ENCODE measurements at places on chromosomes 7 and 10. TPM values are rescaled to one million over a fixed set of nuclear protein-coding genes. Genes with fewer than 3 reads are reported as not detected.

The PRPS1L1 gene
- total RNA-seq, result not detected

The FAM185A gene
- total RNA-seq, result 6.4 TPM

DNA sequence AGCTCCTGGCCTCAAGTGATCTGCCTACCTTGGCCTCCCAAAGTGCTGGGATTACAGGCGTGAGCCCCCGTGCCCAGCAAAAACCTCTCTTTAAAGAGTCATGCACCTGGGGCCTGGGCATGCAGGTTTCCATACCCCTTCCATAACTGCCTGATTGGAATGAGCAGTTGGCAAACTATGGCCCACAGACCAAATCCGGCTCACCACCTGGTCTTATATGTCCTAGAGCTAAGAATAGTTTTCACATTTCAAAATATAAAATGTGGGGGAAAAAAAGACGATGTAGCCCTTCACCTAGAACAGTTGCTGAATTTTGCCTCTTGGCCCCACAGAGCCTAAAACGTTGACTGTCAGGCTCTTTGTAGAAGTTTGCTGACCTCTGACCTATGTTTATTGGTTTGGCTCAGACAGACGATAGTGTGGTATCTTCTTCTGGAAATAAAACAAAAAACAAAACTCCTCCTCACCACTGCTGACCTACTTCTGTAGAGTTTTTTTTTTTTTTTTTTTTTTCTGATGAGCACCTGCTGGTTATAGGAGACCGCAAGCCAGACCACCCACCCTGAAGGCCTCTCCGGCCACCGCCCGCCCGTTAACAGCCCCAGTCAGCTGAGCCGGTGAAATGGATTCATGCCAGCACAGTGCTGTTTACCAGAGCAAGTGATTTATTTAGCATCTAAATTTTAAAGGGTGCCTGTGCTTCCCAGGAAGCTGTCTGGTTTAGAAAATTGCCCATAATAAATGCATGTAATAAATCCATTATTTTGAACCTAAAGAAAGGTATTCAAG, 33.5 kb upstream of the SFRP5 start:
- H3K4me3 ChIP-seq, result no peak overlapping the region
- H3K27me3 ChIP-seq, result no peaks in the 10 kb centered on the region
- no peaks in the 10 kb centered on the region for H3K36me3 ChIP-seq
- no peak for DNase-seq

GRCh38 chr7:29265208-29265923, 70.8 kb downstream of the CHN2 start:
- no peaks in the 10 kb centered on the region for H3K36me3 ChIP-seq
- H3K27me3 ChIP-seq, result no peaks in the 10 kb centered on the region
- no peak overlapping the region for H3K4me3 ChIP-seq
- DNase-seq, result no peak

DNA sequence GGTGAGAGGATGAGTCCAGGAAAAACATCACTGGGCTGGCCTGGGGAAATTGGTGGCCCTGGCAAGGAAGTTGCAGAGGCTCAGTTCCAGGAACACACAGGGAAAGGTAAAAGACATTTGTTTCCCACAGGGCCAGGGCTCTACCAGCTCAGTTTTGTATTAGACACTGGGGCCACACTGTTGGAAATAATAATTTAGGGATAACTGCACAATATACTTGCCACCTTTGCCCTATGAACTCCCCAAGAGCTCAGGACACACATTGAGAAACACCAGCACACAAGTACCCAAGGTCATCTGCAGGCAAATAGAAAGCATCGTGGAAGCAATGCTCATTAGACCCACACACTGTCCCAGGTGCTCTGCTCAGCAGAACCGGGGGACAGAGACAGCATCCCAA, 617.6 kb downstream of the PTPRN2 start:
- H3K27ac ChIP-seq, result no peak overlapping the region
- H3K36me3 ChIP-seq, result no peaks in the 10 kb centered on the region
- no peaks in the 10 kb centered on the region for H3K27me3 ChIP-seq
- no peak overlapping the region for H3K4me3 ChIP-seq
- DNase-seq, result no peak

DNA sequence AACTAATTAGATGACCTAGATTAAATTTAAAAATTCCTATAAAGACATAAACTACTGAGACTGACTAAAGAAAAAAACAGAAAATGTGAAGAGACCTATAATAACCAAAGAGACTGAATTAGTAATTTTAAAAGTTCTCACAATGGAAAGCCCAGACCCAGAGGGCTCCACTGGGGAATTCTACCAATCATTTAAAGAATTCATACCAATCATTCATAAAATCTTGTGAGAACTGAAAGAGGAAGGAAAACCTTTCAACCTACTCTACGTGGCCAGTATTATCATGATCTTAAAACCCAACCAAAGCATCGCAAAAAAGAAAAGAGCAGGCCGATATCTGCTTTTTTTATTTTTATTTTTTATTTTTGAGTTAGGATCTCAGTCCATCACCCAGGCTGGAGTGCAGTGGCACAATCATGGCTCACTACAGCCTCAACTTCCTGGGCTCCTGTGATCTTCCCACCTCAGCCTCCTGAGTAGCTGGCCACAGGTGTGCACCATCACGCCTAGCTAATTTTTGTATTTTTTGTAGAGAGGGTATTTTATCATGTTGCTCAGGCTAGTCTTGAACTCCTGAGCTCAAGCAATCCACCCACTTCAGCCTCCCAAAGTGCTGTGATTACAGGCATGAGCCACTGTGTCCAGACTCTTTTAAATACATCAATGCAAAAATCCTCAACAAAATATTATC, 48.6 kb downstream of the DGKI start:
- no peaks in the 10 kb centered on the region for H3K27me3 ChIP-seq
- DNase-seq, result no peak
- H3K4me3 ChIP-seq, result no peak overlapping the region
- no peak overlapping the region for H3K27ac ChIP-seq
- no peaks in the 10 kb centered on the region for H3K36me3 ChIP-seq

- no peaks in the 10 kb centered on the region for H3K36me3 ChIP-seq
- H3K4me1 ChIP-seq, result peaks cover 10% of the 10 kb centered on the region
- H3K27me3 ChIP-seq, result no peaks in the 10 kb centered on the region
- no peak overlapping the region for H3K4me3 ChIP-seq
Measured at GRCh38 chr7:73742753-73743641, 4.4 kb upstream of the ABHD11 start.

GRCh38 chr7:30321089-30321881, 36.9 kb downstream of the ZNRF2 start:
- H3K36me3 ChIP-seq, result peaks cover 6% of the 10 kb centered on the region
- peak overlapping the region; percentile 87 for H3K27ac ChIP-seq
- no peaks in the 10 kb centered on the region for H3K27me3 ChIP-seq
- peaks cover 74% of the 10 kb centered on the region for H3K4me1 ChIP-seq

- H3K4me1 ChIP-seq, result peaks cover 27% of the 10 kb centered on the region
- no peak for DNase-seq
- H3K4me3 ChIP-seq, result no peak overlapping the region
- no peaks in the 10 kb centered on the region for H3K36me3 ChIP-seq
- no peak overlapping the region for H3K27ac ChIP-seq
Measured at GRCh38 chr10:74231375-74231774, 80.4 kb downstream of the ADK start.

GRCh38 chr7:27739301-27739908, 557 bp upstream of the TAX1BP1 start:
- no peak for DNase-seq
- peak overlapping the region; percentile 98 for H3K27ac ChIP-seq
- H3K36me3 ChIP-seq, result no peaks in the 10 kb centered on the region
- peak overlapping the region; percentile 86 for H3K4me3 ChIP-seq

DNA sequence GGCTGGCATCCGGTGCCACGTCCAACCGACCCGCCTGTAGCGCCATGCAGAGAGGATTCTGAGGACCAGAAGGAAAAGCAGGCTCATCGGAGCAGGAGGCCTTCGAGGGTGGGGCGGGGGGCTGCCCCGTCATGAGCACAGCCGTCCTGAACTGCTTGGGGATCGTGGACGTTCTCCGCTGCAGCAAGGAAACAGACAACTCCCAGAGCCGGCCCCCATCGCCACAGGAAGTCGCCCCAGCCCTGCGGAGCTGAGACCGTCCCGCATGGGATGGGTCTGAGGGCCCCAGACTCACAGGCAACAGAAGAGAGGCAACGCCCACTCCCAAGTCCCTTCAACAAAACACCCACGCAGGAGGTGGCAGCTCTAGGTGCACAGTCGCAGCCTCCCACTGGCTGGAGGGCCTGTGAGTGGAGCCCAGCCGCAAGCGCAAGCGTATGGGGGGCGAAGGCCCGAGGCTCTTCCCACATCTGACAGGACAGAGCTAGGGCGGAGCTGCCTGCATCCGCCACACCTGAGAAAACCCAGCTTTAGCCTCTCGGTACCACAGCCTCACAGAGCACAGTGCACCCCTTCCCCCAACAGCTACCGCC, 64.7 kb upstream of the TNRC18 start:
- no peak for DNase-seq
- no peak overlapping the region for H3K27ac ChIP-seq
- H3K27me3 ChIP-seq, result no peaks in the 10 kb centered on the region
- no peaks in the 10 kb centered on the region for H3K36me3 ChIP-seq
